CD4-positive, alpha-beta memory T cell (primary cell): ENCODE measurements at places on chromosomes 1 and 21. TPM values are rescaled to one million over a fixed set of nuclear protein-coding genes. Genes with fewer than 3 reads are reported as not detected.

SLFNL1 gene
- not detected for polyA plus RNA-seq

C1orf50 gene
- polyA plus RNA-seq, result 8.6 TPM

PTGFRN gene
- polyA plus RNA-seq, result 0.39 TPM

SELP gene
- not detected for polyA plus RNA-seq

TEDDM1 gene
- polyA plus RNA-seq, result not detected

CFAP141 gene
- polyA plus RNA-seq, result not detected

KCNK2 gene
- not detected for polyA plus RNA-seq

NUDT4B gene
- 6.8 TPM for polyA plus RNA-seq

RPTN gene
- not detected for polyA plus RNA-seq

IFI44L gene
- 13.6 TPM for polyA plus RNA-seq

CORT gene
- polyA plus RNA-seq, result not detected
